NCI-H146 (cell line): ENCODE measurements at places on chromosomes 12 and 14.

GRCh38 chr12:108734200-108734906, 3.0 kb upstream of the CORO1C start:
- DNase-seq, result peak; percentile 8

DNA sequence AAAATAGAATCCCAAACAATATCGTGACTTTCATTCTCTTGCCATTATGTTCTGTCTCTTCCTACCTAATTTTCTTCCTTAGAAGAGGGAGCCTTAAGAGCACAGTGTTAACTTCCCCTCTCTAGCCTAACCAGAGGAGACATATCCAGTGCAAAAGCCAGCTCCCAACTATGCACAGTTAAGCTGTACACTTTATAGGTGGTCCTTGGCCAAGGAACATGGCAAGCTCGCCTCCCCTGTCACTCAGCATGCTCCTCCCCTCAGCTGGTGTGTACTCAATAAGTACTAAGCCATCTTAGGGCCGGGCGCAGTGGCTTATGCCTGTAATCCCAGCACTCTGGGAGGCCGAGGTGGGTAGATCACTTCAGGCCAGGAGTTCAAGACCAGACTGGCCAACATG, 255.1 kb upstream of the TMPO start:
- DNase-seq, result no peak

- DNase-seq, result no peak
Observed at GRCh38 chr12:47752552-47752951, 6.1 kb downstream of the RAPGEF3 start.

- no peak for DNase-seq
Observed at GRCh38 chr12:22467190-22467589, 77.2 kb downstream of the C2CD5 start.

- no peak for DNase-seq
Observed at GRCh38 chr12:50506753-50507473, 2.1 kb downstream of the DIP2B start.

DNA sequence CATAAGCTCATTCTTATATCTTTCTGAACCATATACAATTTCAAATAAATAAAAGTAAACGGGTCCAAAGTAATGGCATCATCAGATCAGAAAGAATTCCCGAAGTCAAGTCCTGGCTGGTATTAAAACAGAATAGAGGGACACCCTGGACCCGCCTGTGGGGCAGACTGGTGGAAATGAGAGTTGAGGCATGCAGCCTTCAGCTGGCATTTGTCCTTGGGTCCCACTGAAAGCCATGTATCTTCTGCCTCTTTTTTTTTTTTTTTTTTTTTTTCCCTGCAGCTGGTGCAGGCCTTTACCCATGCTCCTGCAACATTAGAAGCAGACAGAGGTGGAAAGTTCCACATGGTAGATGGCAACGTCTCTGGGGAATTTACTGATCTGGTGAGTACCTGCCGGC, 9.9 kb downstream of the AHSA1 start:
- DNase-seq, result no peak

- DNase-seq, result no peak
Observed at GRCh38 chr14:105918496-105919262, 392.3 kb downstream of the TMEM121 start.

DNA sequence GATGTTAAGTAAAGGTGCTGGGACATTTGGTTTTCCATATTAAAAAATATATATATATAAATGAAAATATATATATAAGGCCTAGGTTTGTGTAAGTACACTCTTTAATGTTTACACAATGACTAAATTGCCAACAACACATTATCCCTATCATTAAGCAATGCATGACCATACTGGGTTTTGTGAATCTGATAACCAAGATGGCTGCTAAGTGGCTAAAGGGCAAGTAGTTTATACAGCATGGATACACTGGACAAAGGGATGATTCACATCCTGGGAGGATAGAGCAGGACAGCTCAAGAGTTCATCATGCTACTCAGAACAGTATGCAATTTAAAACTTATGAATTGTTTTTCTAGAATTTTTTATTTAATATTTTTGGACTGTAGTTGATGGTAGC, 89.3 kb downstream of the FIGNL2 start:
- no peak for DNase-seq

GRCh38 chr12:55733021-55733555, 4.3 kb upstream of the CD63 start:
- no peak for DNase-seq
